ENCODE measurements at places on chromosomes 5 and 9. TPM values are rescaled to one million over a fixed set of nuclear protein-coding genes. Genes with fewer than 3 reads are reported as not detected.

DNA sequence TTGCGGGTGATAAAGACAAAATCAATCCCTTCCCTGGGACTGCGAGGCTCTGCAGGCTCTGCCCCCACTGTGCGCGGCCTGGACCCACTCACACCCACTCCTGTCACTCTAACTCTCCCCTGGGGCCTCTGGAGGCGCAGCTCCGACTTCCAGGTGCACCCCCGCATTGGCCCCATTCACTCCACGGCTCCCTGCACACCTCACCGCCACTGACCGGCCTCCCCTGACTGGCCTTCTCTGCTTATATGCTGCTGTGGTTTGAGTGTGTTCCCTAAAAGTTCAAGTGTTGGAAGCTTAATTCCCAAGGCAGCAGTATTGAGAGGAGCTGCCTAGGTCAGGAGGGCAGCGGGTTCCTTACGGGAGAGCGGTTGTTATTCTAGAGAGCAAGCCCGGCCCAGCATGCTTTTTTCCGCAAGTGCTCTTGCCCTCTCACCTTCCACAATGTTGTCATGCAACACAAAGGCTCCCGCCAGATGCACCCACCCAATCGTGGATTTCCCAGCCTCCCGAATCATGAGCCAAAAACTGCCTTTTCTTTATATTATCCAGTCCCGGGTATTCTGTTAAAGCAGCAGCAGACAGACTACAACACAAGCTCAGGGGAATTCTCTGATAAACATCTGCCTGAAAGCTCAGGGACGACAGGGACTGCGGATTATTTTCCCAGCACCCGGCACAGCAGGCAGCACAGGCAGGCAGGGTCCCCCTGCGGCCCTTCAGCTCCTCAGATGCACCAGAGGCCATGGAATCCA lies 73.5 kb upstream of the LRRTM2 start:
- DNase-seq: no peak

The POU5F2 gene
- total RNA-seq: 3.1 TPM

GRCh38 chr9:68702493-68702892 lies 2.5 kb upstream of the PIP5K1B start:
- no peak for DNase-seq

- no peak for DNase-seq
These were observed 122.9 kb downstream of the CDC42SE2 start for GRCh38 chr5:131386779-131387178.

GRCh38 chr9:21616082-21616778 lies 134.1 kb upstream of the IFNE start:
- peak; percentile 92 for DNase-seq

DNA sequence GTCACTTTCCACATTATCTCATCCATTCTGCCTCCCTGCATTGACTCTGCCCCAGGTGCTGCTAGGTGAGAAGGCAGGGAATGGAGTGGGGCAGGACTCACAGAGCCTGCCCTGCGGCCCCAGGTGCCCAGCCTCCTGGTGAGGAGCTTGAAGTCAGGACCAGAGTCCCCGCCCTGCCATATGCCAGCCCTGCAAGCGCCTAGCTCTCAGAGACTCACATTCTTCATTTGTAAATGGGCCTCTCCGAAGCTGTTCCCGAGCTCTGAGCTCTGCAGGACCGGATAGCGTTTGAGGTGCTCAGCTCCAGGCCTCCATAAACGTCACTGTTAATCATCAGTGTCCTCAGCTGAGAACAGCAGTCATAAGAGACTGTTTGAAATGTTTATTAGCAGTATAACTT lies 75.1 kb upstream of the STXBP1 start:
- DNase-seq: peak; percentile 59

DNA sequence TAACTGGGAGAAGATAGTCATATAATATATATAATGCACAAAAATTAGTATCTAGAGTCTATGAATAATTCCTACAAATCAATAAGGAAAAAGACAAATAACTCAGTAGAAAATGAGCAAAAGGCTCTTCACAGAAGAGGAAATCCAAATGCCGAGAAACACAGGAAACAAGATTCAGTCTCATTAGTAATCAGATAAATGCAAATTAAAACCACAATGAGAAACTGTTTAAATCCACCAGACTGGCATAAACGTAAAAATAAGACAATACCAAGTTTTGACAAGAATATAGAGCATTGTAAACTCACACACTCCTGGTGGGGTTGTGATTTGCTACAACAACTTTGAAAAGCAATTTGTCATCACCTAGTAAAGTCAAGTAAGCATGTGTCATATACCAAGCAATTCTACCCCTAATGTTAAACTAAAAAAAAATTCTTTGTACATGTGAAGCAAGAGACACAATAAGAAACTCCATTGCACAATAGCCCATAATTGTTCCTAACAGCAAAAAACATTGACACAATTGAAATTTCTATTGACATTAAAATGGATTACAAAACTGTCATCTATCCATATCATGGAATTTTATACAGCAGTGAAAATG lies 21.0 kb upstream of the UBLCP1 start:
- no peak for DNase-seq

DNA sequence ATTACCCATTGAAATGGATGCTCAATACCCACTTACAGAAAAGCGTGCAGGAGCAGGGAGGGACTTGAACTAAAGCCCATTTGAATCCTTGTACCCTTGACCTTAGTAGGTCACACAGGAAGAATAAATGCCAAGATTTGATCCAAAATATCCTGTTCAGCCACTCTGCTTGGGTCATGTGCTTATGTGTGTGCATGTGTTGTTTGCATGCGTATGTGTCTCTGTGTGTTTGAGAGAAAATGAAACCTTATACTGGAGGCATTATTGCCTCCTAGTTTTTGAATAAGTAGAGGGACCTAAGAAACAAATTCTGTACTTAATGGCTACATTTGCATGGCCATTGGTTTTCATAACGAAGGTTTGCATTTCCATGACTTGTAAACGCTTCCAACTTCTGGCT lies 63.4 kb upstream of the TRIM32 start:
- no peak for DNase-seq

Measured in fibroblast of the aortic adventitia (primary cell).